ENCODE measurements at places on chromosomes 4 and X. TPM values are rescaled to one million over a fixed set of nuclear protein-coding genes. Genes with fewer than 3 reads are reported as not detected.

Gene RAB41
- total RNA-seq, result not detected

Gene MGST2
- 48.7 TPM for total RNA-seq

Gene LONRF3
- 3.2 TPM for total RNA-seq

Gene MND1
- 14.4 TPM for total RNA-seq

Gene CENPVL3
- 0.14 TPM for total RNA-seq

Gene PABPC4L
- total RNA-seq, result 0.16 TPM

Gene GPC4
- 0.01 TPM for total RNA-seq

Gene CYSLTR1
- not detected for total RNA-seq
